NCI-H446 treated with DMSO at 0.1 percent for 48 hours (cell line): ENCODE measurements at places on chromosomes 13 and 19.

DNA sequence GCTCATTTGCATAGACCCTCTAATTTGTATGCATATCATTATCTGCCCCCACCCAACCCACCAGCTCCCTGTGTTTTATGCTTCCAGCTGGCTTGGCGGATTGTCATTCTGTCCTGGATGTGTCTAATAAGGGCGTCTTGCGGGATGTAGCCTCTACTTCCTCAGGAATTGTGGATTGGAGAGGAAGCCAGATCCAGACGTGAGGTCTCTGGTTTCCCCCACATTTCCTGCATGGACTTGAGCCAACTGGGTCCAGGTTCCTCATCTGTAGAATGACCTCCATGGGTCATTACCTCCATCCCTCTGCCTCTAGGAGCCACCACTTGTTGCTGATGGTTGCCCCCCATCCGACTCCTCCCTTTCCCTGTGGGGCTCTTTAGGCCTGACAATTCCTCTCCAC is 7.3 kb downstream of the TNFSF14 start:
- DNase-seq, result no peak

DNA sequence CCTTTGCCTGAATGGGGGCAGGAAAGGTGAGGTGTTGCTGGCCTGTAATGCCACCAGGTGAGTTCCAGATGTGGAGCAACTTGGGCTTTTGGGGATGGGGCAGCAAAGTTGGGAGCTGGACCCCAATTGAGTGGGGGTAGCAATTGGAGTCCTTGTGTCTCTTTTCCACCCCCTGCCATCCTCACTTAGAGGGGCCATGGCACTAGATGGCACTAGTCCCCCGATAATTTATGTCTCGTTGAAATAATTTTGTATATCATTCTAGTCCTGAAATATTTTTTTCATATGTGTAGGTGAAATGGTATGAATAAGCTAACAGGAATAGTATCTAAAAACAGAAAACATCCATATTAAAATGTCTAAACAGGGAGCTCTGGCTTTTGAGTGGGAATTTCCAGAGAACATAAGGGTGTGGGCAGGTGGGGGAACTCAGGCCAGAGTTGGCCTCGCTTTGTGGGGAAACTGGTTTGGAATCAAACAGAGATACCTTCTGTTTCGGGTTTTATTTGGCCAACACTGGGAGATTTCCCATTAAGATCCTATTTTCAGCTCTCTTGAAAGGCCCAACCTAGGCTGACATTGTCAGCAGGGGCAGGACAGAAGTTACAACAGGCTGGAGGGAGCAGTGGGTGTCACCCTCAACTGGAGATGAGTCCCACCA is 3.4 kb downstream of the ZNF576 start:
- DNase-seq, result no peak

GRCh38 chr19:46818812-46819211 is 30.4 kb upstream of the SLC1A5 start:
- no peak for DNase-seq

DNA sequence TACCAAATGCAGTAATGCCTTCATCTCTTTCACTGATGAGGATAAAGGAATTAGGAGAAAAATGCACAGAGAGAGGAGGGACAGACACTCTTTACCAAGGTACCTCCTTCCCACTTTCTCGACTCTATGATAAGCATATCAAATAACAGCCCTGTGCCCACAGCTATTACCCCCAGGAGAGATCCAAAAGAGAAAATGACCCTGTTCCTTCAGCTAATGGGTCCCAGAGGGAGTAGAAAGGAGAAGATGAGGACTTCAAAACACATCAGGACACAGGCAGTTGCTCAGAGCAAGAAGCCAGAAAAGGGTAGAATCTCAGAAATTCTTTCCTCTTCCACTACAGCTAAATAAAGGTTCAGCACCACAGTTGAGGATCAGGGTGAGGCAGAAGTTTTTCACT is 80.6 kb downstream of the ABCC4 start:
- DNase-seq, result no peak

- no peak for DNase-seq
Observed at GRCh38 chr19:57280962-57281400, 696 bp downstream of the ZNF460 start.

DNA sequence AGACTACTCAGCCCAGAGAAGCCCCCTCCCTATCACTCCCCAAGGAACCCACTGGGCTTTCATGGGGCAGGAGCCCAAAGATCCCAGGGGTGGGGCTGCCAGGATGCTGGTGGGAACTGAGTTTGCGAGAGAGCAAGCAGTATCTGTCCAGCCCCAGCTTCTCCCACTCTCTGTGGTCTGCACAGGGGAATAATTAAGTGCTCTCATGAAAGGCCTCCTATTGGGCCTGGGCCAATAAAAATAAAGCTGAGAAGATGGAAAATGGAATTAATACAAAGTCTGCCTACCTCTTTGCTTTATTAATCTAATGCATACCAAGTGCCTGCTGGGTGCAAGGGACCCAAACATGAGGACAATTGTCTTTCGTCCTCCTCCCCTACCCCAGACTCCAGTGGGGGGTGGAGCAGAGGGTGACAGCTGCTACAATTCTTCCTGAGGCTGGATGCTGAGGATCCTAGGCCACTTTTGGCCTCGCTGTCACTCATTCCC is 5.4 kb downstream of the DDX39A start:
- no peak for DNase-seq

GRCh38 chr13:30312904-30313303 is 5.6 kb upstream of the KATNAL1 start:
- no peak for DNase-seq

DNA sequence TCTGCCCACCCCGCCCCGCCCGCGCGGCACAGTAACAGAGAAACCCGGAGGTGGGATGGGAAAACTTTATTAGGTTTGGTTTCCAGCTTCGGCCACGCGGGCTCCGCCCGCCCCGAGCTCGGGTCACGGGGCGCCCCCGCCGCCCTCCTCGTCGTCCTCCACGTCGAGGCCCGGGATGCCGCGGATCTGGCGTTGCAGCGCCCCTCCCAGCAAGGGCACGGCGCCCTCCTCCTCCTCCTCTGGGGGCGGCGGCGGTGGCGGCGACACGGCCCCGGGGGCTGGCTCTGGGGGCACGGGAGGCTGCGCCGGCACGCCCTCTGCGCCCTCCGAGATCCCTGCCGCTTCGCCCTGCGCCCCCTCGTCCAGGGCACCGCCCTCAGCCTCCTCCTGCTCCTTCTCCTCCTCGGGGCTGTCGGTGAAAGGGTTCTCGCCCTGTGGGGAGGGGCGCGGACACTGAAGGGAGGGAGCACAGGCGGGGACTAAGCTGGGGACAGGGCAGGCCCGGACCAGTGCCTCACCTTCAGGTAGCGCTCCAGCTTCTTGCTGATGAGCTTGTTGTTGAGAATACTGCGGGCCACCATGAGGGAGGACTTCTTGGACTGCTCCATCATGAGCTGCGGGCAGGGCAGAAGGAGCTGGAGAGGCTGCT is 536 bp upstream of the AKAP8 start:
- no peak for DNase-seq
